Tibial artery (tissue), 4 donors: ENCODE measurements at places on chromosomes 3 and 15.

DNA sequence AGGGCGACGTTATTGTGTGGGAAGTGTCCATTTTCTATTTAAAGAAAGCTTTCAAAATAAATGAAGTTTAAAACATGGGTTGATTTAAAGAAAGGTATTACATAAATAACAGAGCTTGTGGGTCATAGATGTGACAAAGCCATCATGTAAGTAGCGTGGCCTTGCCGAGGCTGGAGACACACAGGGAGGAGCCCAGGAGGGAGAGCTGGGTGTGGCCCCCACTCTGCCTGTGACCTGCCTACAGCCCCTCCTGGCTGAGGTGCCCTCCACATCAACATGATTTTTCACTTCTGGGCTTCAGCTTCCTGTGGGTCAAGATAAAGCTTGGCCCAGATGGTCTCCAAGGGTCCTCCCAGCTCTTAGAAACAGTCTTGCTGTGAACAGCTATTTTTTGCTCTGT is 12.5 kb upstream of the MGLL start:
- H3K27me3 ChIP-seq: no peaks in the 10 kb centered on the region
- DNase-seq: no peak
- H3K4me1 ChIP-seq: no peaks in the 10 kb centered on the region
- no peak overlapping the region for H3K27ac ChIP-seq
- no peaks in the 10 kb centered on the region for H3K36me3 ChIP-seq

DNA sequence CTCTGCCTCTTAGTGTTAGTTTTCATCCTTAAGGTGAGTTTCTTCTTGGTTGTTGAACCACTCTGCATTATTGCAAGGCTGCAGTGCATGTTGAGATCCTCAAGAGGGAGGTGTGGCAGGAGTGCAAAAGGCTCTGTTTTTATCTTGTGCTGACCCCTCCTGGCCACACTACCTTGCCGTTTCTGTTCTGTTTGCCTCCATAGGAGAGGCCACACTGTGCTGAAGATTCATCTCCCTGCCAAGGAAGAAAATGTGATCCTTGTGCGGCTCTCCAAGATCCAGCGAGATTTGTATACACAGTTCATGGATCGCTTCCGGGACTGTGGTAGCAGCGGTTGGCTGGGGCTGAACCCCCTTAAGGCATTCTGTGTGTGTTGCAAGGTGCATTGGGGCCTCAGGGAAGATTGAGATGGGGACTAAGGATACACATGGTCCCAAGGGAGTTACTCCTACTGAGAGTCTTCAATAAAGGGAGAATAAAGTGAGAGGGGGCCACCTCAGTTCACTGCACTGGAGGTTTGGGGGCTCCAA is 33.0 kb upstream of the TEX264 start:
- no peaks in the 10 kb centered on the region for H3K27me3 ChIP-seq
- no peak overlapping the region for H3K27ac ChIP-seq
- H3K36me3 ChIP-seq: peaks cover 91% of the 10 kb centered on the region
- H3K4me1 ChIP-seq: no peaks in the 10 kb centered on the region
- DNase-seq: no peak

- no peak for DNase-seq
- H3K27me3 ChIP-seq: no peaks in the 10 kb centered on the region
- H3K36me3 ChIP-seq: peaks cover 3% of the 10 kb centered on the region
- no peak overlapping the region for H3K27ac ChIP-seq
- H3K4me1 ChIP-seq: no peaks in the 10 kb centered on the region
- H3K4me3 ChIP-seq: no peak overlapping the region
Measured at GRCh38 chr15:48748535-48748934, 62.3 kb downstream of the CEP152 start.

- H3K4me3 ChIP-seq: no peak overlapping the region
- no peaks in the 10 kb centered on the region for H3K36me3 ChIP-seq
Measured at GRCh38 chr15:73741321-73741836, 11.8 kb downstream of the INSYN1 start.

DNA sequence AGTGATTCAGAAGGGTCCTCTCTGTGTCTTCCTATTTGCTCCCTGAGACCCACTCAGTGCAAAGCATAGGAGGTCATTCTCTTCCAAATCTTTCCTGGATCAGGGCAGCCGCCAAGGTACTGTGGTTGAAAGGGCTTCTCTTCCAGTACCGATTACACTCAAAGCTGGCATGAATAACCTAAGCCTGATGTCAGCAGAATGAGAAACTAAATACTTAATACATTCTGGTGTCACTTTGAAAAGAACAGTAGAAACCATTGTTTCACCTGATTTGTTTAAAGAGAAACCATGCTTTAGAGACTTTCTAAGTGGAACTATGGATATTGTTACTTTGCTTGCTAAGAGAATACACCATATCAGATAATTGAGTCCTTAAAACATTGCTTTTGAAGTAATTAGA is 50.2 kb downstream of the PDHB start:
- H3K4me1 ChIP-seq: peaks cover 22% of the 10 kb centered on the region
- H3K27me3 ChIP-seq: no peaks in the 10 kb centered on the region
- no peak overlapping the region for H3K4me3 ChIP-seq
- no peak overlapping the region for H3K27ac ChIP-seq

DNA sequence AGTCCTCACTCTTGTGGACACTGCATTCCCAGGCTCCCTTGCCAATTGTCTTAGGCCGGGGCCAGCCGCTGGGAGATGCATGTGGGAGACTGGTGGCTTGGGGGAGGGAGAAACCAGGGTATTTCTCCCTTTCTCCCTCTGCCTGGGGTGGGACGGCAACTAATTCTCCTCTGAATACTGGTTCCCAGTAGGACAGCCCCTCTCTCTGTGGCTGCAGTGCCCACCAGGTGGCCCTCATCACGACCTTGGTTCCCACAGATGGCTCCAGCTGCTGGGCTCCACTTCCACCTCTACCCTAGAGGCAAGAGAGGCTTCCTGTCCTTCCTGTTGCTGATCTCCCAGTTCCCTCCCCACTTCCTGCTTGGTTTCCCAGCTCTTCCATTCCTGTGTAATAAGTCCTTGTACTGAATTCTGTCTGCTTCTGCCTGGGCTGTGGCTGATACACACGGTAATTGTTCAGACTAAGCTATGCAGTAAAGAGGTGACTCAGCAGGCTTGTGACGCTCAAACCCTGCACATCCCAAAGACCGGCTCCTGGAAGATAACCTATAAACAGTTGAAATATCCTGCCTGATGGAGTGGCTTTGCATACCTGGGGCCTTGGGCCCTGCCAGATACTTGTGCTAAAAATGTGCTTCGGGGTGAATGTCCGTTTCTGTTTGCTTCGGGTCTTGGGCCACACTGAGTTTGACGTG is 20.4 kb upstream of the COPG1 start:
- no peak overlapping the region for H3K27ac ChIP-seq
- H3K4me3 ChIP-seq: no peak overlapping the region
- DNase-seq: no peak
- peaks cover 14% of the 10 kb centered on the region for H3K4me1 ChIP-seq
- no peaks in the 10 kb centered on the region for H3K36me3 ChIP-seq
